ENCODE measurements at places on chromosomes 7 and 10. TPM values are rescaled to one million over a fixed set of nuclear protein-coding genes. Genes with fewer than 3 reads are reported as not detected.

- H3K27ac ChIP-seq, result no peak overlapping the region
- H3K4me1 ChIP-seq, result no peaks in the 10 kb centered on the region
- H3K36me3 ChIP-seq, result no peaks in the 10 kb centered on the region
- H3K4me3 ChIP-seq, result no peak overlapping the region
Measured at GRCh38 chr10:101014966-101015581, 15.5 kb downstream of the LZTS2 start.

Gene FAM241B
- total RNA-seq, result 2.1 TPM

Gene BMS1
- 10.5 TPM for total RNA-seq

DNA sequence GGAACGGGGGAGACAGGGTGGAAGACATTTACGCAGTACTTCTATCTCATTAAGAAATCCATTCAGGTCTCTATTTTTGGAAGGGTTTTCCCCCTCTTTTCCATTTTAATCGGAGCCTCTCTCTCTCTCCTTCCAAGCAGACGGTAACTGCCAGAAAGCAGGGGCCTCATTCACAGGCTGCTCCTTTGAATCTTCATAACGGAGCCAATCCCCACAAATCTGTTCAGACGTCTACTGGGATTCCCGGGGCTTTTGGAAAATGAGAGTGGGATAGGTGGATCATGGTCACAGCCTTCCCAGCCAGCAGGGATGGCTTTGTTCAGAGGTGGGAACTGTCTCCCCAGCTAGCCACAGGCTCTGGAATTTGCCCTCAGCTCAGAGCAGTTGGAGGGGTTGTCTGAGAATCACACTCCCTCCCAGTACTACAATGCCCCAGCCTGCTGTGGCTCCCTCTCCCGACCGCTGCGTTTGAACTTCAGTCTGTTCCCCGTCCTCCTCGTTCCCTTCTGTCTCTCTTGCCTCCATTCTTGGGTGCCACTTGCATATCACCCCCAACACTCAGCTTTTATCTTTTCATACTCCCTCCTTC lies 413.6 kb downstream of the PLXNA4 start:
- H3K27ac ChIP-seq, result no peak overlapping the region
- no peaks in the 10 kb centered on the region for H3K27me3 ChIP-seq
- no peaks in the 10 kb centered on the region for H3K4me1 ChIP-seq
- peaks cover 4% of the 10 kb centered on the region for H3K36me3 ChIP-seq
- no peak overlapping the region for H3K4me3 ChIP-seq

DNA sequence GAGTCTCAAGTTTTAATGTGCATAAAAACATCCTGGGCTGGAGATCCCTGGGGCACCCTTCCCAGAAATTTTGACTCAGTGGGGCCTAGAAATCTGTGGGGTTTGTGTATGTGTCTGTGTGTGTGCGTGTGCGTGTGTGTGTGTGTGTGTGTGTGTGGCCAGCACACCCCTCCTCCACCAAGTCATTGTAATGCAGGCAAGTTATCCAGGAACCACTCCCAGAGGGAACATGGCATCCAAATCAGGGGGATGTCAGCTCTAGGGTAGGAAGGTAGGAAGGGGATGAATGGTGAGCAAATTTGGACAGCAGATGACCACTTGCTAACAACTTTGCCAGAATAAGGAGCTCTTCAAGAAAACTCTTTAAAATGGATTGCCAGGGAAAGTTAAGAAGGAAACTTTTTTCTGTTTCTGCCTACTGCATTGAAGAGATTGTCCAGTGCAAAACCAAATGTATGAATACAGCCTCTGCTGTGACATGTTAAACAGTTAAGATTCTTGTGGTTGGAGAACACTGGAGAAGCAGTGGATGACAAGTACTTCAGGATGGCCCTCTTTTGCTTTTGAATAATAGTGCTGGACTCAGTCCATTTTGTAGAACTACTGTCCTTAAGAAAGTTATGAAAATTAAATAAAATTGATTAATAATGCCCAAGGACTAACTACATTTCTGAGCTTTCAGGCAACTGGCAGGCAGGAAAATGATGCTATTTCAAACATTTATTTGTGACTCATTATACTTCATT lies 12.3 kb downstream of the STAMBPL1 start:
- DNase-seq, result no peak
- peak overlapping the region; percentile 26 for H3K27ac ChIP-seq
- no peaks in the 10 kb centered on the region for H3K4me1 ChIP-seq
- H3K4me3 ChIP-seq, result no peak overlapping the region

DNA sequence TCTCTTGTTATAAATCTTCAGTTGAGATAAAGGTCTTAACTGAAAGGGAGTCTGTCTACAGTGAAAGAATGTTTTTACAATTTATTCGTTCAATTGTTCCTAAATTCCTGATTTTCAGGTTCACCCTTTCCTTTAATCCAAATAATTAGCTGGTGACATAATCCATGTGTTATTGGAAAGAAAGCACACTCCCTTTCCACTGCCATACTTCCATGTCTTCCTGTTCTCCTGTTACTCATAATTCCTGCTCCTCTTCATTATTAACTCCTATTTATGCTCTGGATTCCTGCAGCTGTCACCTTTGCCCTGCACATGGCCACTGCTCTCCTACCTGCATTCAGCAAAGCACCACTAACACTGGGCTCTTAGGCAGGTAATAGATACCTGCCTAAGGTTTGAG lies 40.0 kb upstream of the FAM3C start:
- peaks cover 12% of the 10 kb centered on the region for H3K4me1 ChIP-seq
- H3K36me3 ChIP-seq, result no peaks in the 10 kb centered on the region
- H3K27ac ChIP-seq, result no peak overlapping the region
- H3K4me3 ChIP-seq, result no peak overlapping the region
- DNase-seq, result no peak

GRCh38 chr10:100872034-100872791 lies 40.5 kb upstream of the SLF2 start:
- H3K27ac ChIP-seq, result no peak overlapping the region
- H3K4me1 ChIP-seq, result no peaks in the 10 kb centered on the region
- no peaks in the 10 kb centered on the region for H3K27me3 ChIP-seq
- no peaks in the 10 kb centered on the region for H3K36me3 ChIP-seq
- H3K4me3 ChIP-seq, result no peak overlapping the region

DNA sequence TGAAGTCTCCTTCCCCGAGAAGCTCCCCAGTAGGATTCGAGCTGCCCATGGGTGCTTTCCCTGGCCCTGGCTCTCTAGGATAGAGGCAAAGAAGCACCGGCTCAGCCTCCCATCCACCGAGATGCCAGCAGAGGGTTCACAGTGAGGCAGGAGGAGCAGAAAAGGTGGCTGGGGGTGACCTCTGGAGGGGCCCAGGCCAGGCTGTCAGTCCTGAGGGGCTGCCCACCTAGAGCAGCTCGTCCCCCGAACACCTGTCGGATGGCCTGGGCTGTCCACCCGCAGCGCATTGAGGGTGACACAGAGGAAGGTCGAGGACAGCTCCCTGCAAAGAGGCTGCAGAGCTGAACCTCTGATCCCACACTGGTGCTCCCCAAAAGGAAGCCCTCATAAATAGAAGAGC lies 167.2 kb upstream of the PPP2R2D start:
- no peaks in the 10 kb centered on the region for H3K36me3 ChIP-seq
- no peaks in the 10 kb centered on the region for H3K4me1 ChIP-seq
- no peaks in the 10 kb centered on the region for H3K27me3 ChIP-seq
- no peak overlapping the region for H3K27ac ChIP-seq
- H3K4me3 ChIP-seq, result no peak overlapping the region

GRCh38 chr7:35906191-35906908 lies 105.5 kb downstream of the SEPTIN7 start:
- peak; percentile 63 for DNase-seq
- H3K36me3 ChIP-seq, result peaks cover 25% of the 10 kb centered on the region
- no peak overlapping the region for H3K4me3 ChIP-seq
- H3K27me3 ChIP-seq, result no peaks in the 10 kb centered on the region

GRCh38 chr7:30589111-30589510 lies 5.6 kb upstream of the GARS1 start:
- DNase-seq, result no peak
- peaks cover 14% of the 10 kb centered on the region for H3K36me3 ChIP-seq
- H3K27me3 ChIP-seq, result no peaks in the 10 kb centered on the region
- no peak overlapping the region for H3K27ac ChIP-seq
- peaks cover 11% of the 10 kb centered on the region for H3K4me1 ChIP-seq

- H3K4me1 ChIP-seq, result no peaks in the 10 kb centered on the region
- no peaks in the 10 kb centered on the region for H3K36me3 ChIP-seq
- no peaks in the 10 kb centered on the region for H3K27me3 ChIP-seq
- H3K4me3 ChIP-seq, result no peak overlapping the region
- no peak overlapping the region for H3K27ac ChIP-seq
Measured at GRCh38 chr7:111357691-111358090, 204.6 kb downstream of the IMMP2L start.

- no peak overlapping the region for H3K27ac ChIP-seq
- H3K4me3 ChIP-seq, result no peak overlapping the region
- H3K4me1 ChIP-seq, result no peaks in the 10 kb centered on the region
- no peaks in the 10 kb centered on the region for H3K27me3 ChIP-seq
Measured at GRCh38 chr10:33098951-33099663, 141.1 kb upstream of the ITGB1 start.

DNA sequence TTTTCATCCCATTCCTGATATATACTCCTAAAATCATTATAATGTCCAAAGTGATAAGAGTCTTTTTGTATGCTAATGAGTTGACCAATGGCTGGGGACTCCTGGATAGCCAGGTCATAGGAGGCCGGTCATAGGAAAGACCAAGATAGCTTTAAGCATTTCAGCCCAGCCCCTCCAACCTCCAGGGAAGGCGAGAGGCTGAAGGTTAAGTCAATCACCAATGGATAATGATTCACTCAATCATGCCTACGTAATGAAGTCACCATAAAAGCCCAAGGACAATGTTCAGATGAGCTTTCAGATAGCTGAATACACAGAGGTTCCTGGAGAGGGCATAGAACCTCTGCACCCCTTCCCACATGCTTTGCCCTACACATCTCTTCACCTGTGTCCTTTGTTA lies 75.7 kb downstream of the VWDE start:
- no peak overlapping the region for H3K27ac ChIP-seq
- H3K4me3 ChIP-seq, result no peak overlapping the region
- H3K4me1 ChIP-seq, result no peaks in the 10 kb centered on the region
- H3K27me3 ChIP-seq, result no peaks in the 10 kb centered on the region

- no peak for DNase-seq
- no peaks in the 10 kb centered on the region for H3K27me3 ChIP-seq
- H3K4me1 ChIP-seq, result no peaks in the 10 kb centered on the region
- no peaks in the 10 kb centered on the region for H3K36me3 ChIP-seq
Measured at GRCh38 chr10:3514691-3515090, 270.3 kb downstream of the KLF6 start.

DNA sequence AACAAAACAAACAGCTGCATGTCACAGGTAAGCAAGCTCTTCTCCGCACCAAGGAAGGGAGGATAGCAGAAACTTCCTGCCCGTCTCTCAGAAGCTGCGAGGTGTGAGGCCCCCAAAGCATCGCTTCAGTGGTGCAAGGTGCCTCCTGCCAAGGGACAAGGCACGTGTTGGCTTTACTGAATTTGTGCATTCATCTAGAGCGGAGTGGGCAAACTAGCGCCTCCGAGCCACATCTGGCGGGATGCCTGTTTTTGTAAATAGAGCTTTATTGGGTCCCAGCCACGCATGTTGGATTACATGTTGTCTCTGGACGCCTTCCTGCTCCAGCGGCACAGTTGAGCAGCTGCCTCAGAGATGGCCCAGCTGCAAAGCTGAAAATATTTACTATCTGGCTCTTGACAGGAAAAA lies 27.7 kb downstream of the PHYH start:
- no peaks in the 10 kb centered on the region for H3K36me3 ChIP-seq
- DNase-seq, result peak; percentile 64
- H3K27ac ChIP-seq, result peak overlapping the region; percentile 29
- H3K27me3 ChIP-seq, result no peaks in the 10 kb centered on the region
- H3K4me1 ChIP-seq, result peaks cover 14% of the 10 kb centered on the region

DNA sequence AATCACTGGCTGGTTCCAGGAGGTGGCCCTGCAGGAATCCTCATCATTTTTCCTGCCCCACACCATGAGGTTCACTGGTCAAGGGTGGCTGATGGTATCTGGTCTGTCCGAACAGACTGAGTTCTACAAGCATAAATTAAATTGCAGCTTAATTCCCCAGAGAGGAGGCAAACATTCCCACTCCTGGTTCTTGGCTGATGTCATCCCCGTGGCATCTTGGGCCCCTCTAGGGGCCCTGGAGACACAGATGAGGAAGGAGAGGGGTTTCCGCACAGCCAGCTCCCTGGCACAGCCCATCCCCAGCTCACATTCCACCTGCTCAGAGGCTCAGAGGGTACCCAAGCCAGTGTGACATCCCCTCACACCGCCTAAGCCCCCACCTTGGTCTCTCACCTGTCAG lies 5.3 kb upstream of the KLRG2 start:
- peaks cover 1% of the 10 kb centered on the region for H3K27me3 ChIP-seq
- no peak overlapping the region for H3K4me3 ChIP-seq
- H3K36me3 ChIP-seq, result no peaks in the 10 kb centered on the region
- no peaks in the 10 kb centered on the region for H3K4me1 ChIP-seq
- H3K27ac ChIP-seq, result no peak overlapping the region

Gene TAS2R5
- not detected for total RNA-seq

DNA sequence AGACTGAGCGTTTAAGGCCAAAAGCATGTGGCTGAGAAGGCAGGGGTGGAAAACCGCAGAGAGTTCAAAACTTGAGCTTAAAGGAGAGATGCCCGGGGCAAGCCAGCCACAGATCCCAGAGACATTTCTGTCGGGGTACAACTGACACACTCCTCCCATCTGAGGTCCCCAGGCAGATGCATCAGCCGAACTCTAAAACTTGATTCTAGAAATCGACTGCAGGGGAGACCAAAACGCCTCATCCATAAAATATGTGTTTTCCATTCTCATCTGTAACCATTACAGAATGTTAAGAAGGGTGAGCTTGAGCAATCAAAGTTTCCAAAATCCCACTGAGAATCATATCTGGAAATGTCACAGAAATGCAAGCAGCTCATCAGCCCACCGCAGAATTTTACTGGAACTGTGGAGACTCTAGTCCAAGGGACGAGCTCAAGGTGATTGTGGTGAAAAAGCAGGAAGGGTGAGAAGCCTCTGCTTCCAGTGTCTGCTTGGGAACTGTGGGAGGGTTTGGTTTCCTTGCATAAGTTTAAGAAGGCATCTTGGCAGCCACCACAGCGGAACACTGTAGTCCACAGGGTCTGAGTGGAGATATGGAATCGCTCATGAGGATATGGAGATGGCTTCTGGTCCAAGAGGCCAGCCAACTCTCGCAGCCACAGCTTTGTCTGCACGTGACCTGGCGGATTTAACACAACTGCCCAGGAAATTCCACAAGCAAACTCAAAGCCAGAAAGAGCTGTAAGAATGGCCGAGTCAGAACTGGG lies 249.2 kb downstream of the SFMBT2 start:
- H3K36me3 ChIP-seq, result peaks cover 24% of the 10 kb centered on the region
- H3K27ac ChIP-seq, result no peak overlapping the region
- no peaks in the 10 kb centered on the region for H3K27me3 ChIP-seq

Data from right atrium auricular region (tissue), 2 donors.